ENCODE measurements at places on chromosomes 7 and 10.

DNA sequence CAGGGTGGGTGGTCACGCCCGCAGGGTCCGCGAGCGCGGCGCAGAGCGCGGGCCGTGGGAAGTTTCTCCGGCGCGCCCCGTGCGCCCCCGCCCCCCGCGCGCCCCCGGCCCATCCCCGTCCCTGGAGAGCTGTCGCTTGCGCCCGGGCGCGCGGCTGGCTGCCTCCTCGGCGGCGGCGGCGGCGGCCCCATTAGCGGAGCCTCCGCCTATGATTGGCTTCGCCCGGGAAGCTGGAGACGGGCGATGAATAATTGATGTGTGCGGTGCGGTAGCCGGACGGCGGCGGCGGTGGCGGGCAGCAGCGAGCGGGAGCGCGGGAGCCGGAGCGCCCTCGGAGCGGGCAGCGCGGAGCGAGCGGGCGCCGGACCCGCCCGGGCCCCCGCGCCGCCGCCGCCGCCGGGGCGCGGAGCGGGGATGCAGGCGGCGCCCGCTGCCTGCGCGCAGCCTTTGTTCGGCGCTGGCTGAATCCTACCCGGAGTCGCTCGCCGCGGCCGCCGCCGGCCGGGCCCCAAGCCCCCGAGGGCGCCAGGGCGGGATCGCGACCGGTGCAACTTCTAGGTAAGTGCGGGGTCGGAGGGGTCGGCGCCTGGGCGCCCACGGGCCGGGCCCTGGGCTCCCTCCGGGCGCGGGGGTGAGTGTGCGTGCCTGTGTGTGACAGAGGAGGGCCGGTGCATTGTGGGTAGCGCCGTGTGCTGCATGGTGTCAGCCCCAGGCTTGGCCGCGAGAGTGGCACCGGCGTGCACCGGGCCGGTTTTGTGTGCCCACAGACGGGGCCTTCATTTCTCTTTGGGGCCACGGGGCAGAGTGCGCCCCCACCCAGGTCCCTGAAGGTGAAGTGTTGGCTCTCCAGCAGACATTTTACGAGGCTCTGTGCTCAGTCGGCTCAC, 103.8 kb upstream of the PPIF start:
- DNase-seq: peak; percentile 72

DNA sequence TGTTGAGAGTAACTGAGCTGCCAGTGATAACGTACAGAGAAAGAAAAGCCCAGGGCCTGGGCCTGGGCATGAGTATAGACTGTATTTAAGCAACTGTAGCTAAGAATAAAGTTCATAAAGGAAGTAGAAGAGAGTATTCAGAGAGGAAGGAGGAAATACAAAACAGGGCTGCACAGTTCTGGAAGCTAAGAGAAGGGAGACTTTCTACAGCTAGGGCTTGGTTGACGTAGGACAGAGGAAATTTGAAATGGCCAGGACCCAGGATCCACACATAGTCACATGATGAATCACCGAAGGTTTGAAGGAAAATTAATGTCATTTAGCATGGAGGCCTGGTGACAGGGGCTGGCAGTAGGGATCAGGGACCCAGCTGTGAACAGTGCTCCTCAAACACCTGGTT, 66.7 kb downstream of the ARL4A start:
- DNase-seq: no peak

DNA sequence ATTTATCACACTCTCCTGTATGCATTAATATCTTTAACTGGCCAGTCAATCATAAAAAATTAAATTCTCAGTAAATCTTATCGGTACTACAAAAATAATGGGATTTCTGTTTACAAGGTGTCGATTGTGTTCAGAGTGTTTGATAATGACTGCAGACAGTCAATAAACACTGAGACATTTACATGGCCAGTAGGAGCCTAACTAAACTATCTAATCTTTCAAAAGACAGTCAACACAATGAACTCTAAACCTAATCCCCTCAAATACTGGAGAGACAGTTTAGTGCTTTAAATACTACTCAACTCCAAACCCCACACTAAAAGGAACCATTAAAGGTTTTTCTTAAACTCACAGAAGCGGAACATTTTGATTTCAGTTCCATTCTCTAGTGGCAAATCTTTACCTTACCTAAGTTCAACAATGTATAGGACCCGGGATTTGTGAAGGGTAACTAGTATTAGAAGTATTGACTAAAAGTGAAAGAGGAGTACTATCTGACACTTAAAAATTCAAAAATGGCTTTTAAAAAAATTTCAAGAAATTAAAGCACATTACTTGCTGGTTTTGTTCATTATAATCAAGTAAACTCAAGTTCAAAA, 37.3 kb upstream of the EXOC6 start:
- DNase-seq: no peak

DNA sequence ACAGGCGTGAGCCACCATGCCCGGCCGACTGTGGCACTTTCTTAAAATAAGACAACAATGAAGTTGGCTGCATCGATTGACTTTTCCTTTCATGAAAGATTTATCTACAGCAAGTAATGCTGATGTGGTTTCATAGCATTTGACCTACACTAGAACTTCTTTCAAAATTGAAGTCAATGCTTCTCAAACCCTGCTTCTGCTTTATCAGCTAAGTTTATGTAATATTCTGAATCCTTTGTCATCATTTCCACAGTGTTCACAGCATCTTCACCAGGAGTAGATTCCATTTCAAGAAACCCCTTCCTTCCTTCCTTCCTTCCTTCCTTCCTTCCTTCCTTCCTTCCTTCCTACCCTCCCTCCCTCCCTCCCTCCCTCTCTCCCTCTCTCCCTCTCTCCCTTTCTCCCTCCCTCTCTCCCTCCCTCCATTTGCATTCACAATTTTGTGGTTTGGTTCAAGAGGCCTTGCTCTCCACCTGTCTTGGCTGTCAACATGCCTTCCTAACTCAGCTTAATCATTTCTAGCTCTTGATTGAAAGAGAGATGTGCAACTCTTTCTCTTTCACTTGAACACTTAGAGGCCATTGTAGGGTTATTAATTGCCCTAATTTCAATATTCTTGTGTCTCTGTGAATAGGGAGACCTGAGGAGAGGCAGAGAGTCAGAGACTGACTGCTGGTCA, 52.1 kb downstream of the HDAC9 start:
- DNase-seq: no peak

- no peak for DNase-seq
Observed at GRCh38 chr7:105990727-105991453, 27.8 kb downstream of the CDHR3 start.

DNA sequence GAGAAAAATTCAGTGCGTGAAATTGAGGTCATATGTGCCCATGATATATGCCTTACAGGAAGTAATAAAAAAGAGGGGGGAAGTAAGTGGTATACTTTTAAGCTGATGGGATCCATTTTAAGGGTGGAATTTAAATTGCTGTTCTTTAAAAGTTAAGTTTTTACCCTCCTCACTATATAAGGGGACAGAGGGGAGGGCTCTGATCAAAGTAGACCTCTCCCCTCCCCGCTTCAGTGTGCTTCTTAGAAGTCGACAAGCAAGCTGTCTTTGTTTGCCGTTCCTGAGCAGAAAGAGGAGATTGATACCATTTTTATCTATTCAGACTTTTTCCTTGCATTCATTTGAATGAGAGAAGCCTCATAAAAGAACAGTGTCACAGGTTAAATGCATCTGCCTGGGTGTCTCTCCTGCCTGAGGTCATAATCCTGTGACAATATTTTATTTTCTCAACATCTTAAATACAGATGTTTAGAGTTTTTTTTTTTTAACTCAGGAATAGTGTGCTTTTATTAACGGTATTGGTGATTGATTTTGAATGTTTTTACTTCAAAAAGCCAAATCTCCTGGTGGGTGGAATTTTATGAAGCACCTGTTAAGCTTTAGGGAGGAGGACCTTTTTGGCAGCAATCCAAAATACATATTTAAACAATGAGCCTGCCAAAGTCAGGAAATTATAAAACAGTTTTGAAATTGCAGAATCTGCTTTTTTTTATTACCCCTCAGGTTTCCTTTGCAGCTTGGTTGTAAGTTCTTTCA, 141.7 kb downstream of the KAT6B start:
- DNase-seq: no peak

- DNase-seq: no peak
Observed at GRCh38 chr10:4596951-4597350, 229.1 kb upstream of the AKR1E2 start.

DNA sequence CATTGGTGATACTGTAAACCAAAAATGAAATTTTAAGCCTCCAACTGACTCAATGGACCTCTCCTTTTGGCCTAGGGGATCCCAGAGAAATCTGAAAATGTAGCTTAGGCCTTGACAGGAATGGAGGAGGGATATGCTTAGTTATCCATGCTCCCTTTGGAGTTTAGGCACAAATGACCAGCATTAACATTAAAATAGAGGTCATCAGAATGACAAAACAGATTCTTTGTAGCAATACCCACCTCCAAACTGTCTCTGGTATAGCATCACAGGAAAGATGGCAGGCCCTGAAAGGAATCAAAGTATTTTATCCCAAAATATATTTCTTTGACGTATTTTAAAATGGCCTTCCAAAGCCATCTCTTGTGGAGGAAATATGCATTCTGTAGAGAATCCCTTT, 39.1 kb upstream of the LRRN3 start:
- DNase-seq: no peak

DNA sequence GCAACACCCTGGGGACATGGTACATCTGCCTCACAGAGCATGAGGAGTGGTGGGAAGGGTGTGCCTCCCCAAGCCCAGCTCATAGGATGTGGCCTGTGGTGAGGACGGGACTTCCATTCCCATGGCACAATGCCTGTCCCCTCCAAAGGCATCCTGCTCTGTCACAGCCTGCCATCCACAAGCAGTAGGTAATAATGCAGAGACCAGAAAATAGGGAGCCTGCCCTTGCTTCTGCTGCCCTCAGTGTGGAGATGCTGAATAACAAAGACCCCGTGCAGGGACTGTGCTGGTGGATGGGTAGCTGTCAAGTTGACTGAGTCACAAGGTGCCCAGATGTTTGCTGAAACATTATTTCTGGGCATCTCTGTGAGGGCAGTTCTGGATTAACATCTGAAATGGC, 199.9 kb upstream of the GRB10 start:
- no peak for DNase-seq

GRCh38 chr7:73521636-73522104, 423 bp downstream of the BAZ1B start:
- no peak for DNase-seq

- no peak for DNase-seq
Observed at GRCh38 chr10:24966962-24967481, 14.6 kb upstream of the PRTFDC1 start.

GRCh38 chr7:143205560-143206293, 16.1 kb upstream of the TAS2R40 start:
- no peak for DNase-seq

- DNase-seq: no peak
Observed at GRCh38 chr10:90418869-90419652, 438.8 kb downstream of the HTR7 start.

- no peak for DNase-seq
Observed at GRCh38 chr7:25171071-25171470, 46.0 kb upstream of the CYCS start.

DNA sequence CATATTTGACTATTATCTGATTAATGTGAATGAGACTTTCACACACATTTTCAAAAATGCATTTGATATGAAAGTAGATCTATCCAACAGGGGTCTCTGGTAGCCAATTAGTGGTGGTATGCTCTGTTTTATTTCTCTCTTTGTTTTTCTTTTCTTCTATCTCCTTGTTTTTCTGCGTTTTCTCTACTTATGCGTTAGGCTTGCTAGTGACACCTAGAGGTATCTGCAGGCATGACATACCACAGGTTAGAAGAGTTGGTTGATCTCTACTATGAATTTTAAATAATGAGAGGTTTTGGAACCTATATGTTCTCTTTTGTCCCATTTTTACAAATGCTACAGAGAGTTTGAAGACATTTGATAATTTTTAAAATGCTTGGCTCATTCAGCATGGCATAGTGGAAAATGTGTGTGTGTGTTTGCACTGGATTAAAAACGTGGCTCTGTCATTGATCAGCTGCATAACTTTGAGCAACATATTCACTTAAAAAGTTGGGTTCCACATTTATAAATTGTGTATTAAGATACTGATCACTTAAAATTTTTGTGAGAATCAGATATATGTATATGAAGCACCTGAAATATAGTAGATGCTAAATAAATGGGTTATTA, 28.1 kb upstream of the PLXDC2 start:
- no peak for DNase-seq

DNA sequence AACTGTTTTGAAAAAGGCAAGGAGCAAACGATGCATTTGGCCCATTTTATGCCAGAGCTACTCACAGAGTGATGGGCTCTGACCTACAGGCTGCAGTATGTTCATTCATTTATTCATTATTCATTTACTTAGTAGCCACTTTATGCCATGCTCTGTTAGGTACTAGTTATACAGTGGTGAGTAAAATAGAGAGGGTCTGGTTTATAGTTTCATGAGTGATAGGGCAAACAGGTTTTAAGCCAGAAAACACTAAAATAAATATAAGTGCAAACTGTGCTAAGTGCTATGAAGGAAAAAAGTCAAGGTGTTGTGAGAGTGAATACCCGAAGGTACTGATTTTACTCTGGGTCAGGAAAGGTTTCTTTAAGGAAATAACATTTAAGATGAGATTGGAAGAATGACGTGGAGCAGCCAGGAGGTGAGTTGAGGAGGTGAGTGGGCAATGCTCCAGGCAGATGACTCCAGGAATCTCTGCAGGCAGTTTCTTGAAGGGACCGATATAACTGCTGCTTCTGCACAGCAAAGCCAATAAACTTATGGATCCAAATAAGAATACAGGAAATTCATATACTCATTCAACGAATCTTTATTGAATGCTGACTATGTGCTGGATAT, 56.9 kb upstream of the FAM133B start:
- no peak for DNase-seq

GRCh38 chr10:15609246-15609645, 110.5 kb downstream of the ITGA8 start:
- DNase-seq: no peak

GRCh38 chr7:2999078-2999500, 44.6 kb downstream of the CARD11 start:
- no peak for DNase-seq

- no peak for DNase-seq
Observed at GRCh38 chr10:17005621-17006566, 123.7 kb downstream of the CUBN start.

DNA sequence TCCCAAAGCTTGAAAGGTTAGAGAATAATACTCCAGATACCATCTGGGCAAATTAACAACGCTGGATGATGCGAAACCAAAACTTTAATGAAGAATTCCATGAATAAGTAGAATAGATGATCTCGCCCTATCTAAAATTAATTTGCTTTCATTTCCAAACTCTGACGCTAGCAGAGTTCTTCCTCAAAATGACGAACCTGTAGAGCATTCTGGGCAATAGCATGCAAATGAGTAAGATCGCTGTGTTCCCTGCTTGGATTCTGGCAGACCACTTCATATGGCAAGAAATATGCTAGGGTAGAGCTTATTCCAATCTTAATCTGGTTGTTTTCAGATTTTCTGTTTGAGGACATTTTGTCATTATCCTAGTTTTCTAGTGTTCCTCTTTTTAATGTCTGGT, 36.1 kb upstream of the SMNDC1 start:
- no peak for DNase-seq

All from activated naive CD4-positive, alpha-beta T cell treated with anti-CD3 and anti-CD28 coated beads, Interleukin-2, amount 50 U/mL, for 16 hours (primary cell).